ENCODE measurements at places on chromosomes 2 and 18.

DNA sequence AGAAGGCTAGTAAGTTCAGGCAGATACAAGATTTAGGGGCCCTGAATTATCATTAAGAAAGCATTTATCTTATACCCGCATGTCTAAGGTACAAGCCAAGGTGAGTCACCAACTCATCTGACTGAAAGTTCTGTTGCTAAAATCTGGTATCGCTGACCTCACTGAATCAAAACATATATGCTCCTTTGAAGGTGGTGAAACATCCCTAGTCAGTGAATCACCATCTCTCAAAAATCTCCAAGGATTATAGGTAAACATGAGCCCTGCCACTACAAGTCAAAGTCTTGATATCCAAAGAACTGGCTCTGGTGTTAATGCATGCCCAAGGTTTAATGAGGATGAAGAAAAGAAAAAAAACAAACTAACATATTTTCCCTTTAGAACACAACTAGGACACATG, 43.5 kb downstream of the IRS1 start:
- no peak for DNase-seq

DNA sequence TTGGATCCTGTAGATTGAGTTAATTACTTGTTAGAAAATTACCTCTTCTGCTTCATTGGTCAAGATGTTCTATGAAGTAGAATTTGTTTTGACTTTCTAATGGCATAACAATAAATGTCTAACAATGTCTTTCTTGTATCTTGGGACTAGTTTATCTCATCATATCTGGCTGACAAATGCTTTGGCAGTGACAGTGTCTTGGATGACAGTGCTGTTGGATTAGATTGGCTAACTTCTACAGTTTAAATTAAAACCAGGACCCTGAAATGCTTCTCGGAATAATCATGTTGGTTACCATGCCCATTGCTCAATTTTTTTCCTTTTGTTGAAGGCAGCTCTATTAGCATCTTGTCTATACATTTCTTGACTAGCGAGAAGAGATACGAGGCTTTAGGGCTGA, 176.9 kb downstream of the PARD3B start:
- DNase-seq, result no peak

- DNase-seq, result peak; percentile 53
These were observed 65.1 kb downstream of the CUL3 start for GRCh38 chr2:224520064-224520463.

GRCh38 chr2:9310377-9310776, 103.8 kb downstream of the ASAP2 start:
- DNase-seq, result no peak

GRCh38 chr18:59458575-59458974, 99.5 kb upstream of the LMAN1 start:
- DNase-seq, result no peak

All from activated CD4-positive, alpha-beta T cell treated with anti-CD3 and anti-CD28 coated beads, Interleukin-2, amount 50 U/mL, for 16 hours (primary cell).